ENCODE measurements at places on chromosomes 2 and 18.

DNA sequence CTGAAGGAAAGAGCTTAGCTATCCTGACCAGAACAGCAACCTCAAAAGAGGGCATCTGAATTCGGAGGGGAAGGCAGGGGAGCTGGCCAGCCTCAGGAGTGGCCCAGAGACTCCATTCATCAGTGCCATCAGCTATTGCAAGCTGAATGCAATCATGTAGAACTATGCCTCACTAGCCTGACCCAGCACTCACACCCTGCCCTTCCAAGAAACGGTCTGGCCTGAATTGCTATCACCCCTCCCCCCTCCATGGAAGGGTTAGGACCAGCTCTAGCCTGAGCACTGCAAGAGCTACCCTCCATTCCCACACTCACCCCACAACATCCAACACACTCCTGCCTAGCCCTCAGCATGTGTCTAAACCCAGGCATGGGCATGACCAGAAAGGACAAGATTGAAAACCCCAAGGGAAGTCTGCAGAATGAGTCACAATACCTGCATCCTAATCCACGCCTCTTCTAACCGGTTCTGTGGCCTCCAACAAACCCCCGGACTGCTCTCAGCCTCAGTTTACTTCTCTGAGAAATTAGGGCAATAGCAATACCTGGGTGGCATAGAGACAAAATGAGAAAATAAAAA lies 120.3 kb downstream of the BCL11A start:
- no peak for DNase-seq

DNA sequence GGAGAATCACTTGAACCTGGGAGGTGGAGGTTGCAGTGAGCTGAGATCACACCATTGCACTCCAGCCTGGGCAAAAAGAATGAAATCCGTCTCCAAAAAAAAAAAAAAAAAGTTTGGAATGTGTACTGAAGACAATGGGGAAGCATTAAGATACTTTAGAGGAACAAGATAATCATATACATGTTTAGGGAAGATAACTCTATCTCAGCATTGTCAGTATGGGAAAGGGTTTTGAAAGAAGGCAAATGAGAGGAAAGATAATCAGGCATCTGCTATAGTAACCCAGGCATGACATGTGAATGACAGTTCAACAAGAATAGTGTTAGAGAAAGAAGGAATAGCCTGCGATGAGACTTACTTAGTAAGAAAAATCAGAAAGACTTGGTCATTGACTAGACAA lies 112.0 kb downstream of the ATAD2B start:
- no peak for DNase-seq

DNA sequence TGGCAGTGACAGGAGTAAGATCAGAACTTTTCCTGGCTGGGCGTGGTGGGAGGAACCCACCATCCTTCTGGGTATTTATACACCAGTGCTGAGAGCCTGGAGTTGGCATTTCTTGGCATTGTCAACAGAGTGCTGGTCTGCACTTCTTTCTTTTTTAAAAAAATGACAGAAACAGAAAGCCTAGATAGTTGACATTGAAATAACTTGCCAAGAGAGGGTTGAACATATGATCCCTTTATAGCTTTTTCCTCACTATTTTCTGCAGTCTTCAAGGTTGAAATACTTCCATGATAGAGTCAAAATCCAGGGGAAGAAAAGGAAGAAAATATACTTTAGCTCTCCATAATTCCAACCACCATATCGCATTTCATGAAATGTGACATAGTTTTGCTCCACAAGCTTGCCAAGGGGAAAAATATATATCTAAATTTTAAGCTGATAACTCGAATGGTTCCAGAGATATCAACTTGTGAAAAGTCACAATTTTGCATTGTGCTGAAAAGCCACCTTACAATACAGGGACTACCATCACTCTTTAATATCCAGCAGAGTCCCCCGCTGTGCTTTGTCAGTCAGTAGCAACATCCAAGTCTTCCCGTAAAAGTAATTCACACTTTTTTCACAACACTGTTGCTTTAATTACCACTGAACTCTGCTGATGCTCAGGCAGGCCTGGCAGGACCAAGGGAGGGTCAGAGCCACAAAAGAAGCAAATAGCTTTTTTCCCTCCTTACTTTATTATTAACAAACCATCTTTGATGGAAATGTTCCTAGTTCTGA lies 764.9 kb upstream of the FANCL start:
- no peak for DNase-seq

DNA sequence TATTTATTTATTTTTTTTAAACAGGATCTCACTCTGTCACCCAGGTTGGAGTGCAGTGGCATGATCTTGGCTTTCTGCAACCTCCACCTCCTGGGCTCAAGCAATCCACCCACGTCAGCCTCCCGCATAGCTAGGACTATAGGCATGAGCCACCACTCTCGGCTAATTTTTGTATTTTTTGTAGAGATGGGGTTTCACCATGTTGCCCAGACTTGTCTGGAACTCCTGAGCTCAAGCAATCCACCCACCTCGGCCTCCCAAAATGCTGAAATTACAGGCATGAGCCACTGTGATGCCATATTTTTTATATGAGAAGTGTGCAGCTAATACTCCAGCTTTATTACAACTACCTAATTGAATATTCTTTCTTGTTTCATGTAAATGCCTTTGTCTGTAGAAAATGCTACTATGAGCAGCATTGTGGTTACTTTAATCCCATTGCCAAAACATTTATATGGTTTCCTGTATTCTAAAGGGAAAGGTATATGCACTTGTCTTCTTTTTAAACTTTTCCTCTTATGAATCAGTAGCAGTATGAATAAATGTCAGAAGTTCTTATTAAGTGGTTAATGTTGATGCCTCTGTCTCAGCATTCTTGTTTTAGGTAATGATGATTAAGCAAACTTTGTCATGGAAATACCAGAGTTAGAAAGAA lies 9.5 kb upstream of the BCL2L11 start:
- DNase-seq, result no peak

DNA sequence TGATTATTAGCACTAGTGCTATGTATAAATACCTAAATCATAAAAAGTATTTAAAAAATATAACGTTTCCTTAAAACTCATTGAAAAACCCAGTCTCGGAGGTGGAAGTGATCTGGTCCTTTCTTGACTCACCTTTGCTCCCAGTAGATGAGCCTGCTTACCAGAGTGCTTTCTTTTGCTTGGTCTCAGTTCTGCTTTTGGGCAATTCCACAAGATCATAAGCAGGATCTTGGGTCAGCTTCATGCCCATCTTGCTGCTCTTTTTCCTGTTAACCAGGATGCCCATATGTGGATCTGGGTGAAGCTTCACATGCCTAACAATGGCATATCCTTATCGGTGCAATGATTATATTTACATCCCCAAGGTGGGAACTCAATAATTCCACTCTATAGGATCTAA lies 332.1 kb upstream of the FAM98A start:
- DNase-seq, result no peak

GRCh38 chr18:33558529-33558928 lies 19.5 kb upstream of the ASXL3 start:
- no peak for DNase-seq

GRCh38 chr18:49685231-49685942 lies 123.5 kb downstream of the LIPG start:
- DNase-seq, result no peak

DNA sequence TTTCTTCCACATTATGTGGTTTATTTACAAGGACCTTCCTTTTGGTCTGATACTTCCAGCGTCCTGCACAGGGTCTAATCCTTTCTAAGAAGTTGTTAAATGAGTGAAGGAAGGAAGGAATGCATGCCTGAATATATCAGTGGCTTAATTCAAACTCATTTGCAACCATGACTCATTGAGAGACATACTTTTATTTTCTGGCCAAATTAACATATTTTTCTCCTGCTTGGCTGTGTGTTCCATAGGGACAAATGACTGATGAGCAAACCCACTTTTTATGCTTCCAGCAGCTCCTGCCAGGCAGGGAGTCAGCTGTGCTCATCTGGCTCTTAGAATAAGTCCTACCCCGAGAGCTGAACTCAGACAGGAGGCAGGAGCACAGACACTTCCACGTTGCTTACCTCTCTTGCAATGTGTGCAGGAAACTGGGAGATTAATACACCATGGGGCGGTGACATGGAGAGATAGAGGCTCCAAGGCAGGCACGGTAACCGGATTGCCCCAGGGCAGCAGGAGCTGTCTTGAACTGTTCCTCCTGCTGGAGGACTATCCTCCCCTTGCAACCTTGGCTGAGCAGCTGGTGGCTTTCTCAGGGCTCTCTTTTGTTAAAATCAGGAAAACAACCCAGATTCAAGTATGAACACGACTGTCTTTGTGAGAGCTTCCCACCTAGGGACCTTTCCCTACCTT lies 667.5 kb upstream of the HS6ST1 start:
- DNase-seq, result peak; percentile 42

DNA sequence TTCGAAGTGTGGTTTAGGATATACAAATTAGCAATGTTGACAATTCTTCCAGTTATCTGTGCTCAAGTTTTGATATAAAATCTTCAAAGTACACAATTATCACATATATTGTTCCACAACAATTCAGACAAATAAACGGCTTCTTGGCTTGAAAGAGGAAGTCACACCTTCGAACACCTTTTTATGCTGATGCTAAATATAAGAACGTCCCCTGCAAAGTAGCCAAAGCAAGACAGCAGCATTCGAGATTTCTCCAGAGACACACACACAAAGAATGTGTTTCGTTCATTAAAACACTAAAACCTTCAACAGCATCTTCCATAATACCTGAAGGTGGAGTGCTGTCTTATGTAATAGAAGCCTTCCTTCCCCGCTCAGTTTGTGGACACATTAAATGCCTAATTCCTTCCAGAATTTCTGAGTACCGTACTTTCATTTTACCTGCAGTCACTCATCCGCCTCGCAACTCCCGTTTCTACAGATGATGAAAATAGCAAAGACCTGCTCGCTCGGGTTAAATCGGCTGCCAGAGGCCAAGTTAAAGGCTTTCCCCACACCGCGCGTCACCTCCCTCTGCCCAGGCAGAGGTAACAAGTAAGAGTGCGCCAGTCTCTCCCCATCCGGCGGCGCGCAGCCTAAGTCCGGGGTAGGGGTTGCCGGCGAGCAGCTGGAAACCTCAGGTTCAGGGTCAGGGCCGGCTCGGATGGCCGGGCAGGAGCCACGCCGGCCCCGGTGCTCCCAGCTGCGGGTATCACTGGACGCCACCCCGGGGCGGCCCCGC lies 847 bp downstream of the SERPINE2 start:
- DNase-seq, result no peak

- no peak for DNase-seq
Observed at GRCh38 chr2:152099367-152100050, 665 bp upstream of the CACNB4 start.

GRCh38 chr2:183812091-183812490 lies 687.8 kb downstream of the NUP35 start:
- DNase-seq, result no peak

GRCh38 chr2:74333175-74333574 lies 10.0 kb downstream of the SLC4A5 start:
- no peak for DNase-seq

GRCh38 chr2:143505542-143505941 lies 376.3 kb downstream of the ARHGAP15 start:
- no peak for DNase-seq

DNA sequence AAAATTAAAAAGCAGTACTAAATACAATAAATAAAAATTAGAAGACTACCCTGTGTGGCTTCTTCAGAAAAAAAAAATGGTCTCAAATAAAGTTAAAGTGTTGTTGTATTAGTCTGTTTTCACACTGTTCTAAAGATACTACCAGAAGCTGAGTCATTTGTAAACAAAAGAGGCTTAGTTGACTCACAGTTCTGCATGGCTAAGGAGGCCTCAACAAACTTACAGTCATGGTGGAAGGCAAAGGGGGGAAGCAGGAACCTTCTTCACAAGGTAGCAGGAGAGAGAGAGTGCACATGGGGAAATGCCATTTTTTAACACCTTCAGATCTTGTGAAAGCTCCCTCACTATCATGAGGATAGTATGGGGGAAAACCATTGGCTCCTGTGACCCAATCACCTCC lies 612.8 kb downstream of the RNF144A start:
- no peak for DNase-seq

GRCh38 chr2:219851801-219852481 lies 224.5 kb downstream of the SLC4A3 start:
- DNase-seq, result no peak

- DNase-seq, result no peak
Observed at GRCh38 chr2:143177096-143177786, 48.0 kb downstream of the ARHGAP15 start.

DNA sequence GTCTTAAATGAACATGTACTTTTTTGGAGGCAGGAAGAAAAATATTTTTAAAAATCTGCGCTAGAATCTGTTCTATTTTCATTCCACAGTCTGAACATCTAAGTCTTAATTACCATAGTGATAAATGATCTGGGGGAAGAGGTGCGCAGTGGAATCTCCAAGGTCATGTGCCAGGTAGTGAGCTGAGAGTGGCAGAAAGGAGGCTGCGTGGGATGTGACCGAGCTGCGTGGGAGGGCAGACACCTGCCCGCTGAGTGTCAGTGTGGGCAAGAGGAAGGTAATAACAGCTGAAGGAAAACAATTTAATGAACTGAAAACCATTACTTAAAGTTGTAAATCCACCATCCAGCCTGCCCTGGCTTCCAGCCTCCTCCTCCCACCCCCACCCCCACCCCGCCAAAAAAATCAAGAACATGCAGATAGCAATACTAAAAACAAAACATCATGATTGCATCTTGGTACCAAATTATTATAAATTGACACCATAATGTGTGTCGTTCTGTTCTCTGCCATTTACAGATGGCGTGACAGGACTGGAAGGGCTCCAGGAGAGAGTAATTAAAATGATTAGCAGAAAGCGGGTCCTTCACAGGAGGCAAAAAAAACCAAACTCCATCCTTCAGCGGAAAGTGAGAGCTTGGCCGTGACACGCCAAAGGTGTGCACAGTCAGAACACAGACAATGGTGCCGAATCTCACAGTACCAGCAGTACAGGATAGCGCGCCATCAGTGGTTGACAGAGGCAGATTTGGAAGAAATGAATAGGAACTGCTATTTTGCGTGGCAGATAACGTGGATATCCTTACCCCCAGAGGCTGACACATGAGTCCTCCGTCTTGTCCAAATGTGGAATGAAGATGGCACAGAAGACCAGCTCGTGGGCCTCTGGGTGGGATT lies 11.4 kb upstream of the DTNB start:
- no peak for DNase-seq

GRCh38 chr2:36168115-36168514 lies 187.5 kb upstream of the CRIM1 start:
- DNase-seq, result no peak

- DNase-seq, result no peak
Observed at GRCh38 chr2:27001950-27002349, 30.8 kb upstream of the TMEM214 start.

GRCh38 chr18:74378179-74378682 lies 62.6 kb downstream of the C18orf63 start:
- no peak for DNase-seq

DNA sequence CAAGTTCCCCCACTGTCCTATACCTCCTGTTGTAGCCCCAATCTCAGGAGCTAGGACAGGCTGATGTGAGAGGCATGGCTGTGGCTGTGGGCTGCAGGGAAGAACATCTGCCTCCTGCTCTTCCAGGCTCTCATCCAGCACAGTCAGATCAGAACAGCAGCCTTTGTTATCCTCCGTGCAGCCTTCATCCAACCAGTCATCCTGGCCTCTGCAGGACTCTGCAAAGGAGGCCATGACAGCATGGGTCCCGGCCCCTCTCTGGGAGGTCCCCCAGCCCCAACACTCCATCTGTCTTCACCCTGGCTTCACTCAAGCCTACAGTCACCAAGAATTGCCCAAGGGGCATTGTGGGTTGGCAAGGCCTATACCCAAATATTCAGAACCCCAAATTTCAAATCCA lies 223.2 kb upstream of the COPS8 start:
- DNase-seq, result no peak

GRCh38 chr18:11150271-11150615 lies 874 bp upstream of the PIEZO2 start:
- no peak for DNase-seq
